Stimulated activated naive CD4-positive, alpha-beta T cell treated with Interleukin-2 at 50 U/mL for 16 hours (primary cell): ENCODE measurements at places on chromosomes 4 and X.

- no peak for DNase-seq
These were observed 187.7 kb downstream of the ENOX2 start for GRCh38 chrX:130715299-130715698.

DNA sequence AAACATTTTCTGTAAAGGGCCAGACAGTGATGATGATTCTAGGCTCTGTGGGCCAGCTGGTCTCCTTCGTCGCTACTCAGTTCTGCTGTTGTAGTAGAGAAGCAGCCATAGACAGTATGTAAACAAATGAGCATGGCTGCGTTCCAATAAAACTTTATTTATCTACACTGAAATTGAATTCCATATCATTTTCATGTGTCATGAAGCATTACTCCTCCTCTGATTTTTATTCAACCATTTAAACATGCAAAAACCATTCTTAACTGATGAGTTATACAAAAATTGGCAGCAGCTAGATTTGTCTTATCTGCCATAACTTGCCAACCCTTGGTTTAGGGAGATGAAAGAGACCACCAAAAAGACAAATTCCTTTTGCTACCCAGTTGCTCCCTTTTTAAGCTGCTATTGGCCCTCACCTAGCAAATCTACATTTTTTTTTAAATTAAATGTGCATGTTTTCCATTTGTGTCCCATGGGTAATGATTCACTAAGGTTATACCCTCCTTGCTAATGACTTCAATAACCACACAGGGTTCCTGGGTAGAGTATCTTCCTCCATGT is 309.9 kb downstream of the DHX15 start:
- no peak for DNase-seq

DNA sequence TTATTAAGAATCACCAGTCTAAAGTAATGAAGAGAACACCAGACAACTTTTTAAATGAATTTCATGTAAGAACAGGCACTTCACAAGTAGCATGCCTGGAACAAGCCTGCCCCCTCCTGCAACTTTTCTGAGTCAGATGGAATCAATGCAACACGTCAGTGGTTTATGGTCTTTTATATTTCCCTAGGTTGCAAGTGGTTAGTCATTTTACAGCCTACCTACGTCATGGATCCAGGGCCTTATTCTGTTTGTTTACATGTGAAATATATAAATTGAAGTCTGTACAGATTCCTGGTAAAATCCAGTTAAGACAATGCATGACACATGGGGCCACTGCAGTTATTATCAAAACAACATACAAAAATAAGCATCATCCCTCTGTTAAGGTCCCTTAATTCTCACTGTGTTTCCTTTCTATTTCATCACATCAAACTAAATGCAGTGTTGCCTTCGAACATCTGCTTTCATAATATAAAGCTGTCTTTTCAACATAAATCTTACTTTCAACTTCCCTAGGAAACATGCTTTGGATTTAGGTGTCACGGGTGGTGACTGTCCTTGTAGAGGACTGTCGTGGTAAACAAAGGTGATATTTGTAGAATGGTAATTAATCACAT is 309.3 kb downstream of the FRMPD4 start:
- DNase-seq = no peak

GRCh38 chrX:46758163-46758955 is 559 bp downstream of the SLC9A7 start:
- DNase-seq = peak; percentile 11

DNA sequence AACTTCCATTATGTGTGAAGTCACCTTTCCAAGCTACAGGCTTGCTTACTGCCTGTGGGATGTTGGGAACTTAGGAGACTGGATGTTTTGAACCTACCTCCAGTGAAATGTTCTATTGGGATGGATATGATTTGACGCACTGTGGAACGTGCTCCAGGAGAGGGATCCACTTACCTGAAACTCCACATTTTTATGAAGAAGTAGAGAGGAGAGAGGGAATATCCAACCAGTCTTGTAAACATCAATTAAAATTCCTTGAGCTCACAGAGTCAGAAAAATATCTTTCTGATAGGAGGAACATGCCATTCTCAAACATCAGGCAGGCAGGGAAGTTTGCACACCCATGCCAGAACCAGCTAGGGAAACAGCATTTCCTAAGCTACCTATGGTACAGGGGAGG is 91.1 kb upstream of the MAOA start:
- no peak for DNase-seq

DNA sequence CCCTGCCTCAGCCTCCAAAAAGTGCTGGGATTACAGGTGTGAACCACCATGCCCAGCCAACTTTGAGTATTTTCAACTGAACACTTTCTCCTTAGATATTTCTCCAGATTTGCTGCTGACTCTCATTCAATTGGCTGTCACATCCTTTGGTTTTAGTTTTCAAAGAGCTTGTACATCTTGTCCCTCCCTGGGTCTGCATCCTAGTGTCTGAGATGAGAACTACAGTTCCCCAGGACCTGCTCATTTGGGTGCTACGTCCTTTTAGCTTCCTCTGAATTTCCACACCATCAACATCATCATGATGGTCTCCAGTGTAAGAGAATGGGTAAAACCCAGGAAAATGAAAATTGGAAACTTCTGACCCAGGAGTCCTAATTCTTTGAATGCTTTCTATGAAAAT is 312.9 kb downstream of the NLGN4X start:
- no peak for DNase-seq

- DNase-seq = no peak
These were observed 193.7 kb upstream of the PSAPL1 start for GRCh38 chr4:7628432-7628831.

- DNase-seq = no peak
These were observed 836.6 kb upstream of the PRKX start for GRCh38 chrX:4550018-4550417.

DNA sequence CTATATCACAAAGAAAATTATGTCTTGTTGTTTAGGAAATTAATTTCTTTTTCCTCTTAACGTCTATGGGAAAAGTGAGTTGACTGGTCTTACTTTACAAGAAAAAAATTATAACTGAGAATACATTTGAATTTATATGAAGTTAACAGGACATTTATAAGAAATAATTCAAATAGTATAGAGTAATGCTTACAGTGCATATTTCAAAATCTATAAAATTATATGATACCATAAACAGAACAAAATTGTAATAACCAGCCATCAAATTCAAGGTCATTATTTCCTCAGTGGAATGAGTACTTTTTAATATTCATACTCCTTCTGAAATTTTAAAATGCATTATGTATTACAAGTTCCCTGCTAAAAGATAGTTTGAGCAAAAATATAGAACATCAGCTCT is 884.5 kb downstream of the TECRL start:
- DNase-seq = no peak

DNA sequence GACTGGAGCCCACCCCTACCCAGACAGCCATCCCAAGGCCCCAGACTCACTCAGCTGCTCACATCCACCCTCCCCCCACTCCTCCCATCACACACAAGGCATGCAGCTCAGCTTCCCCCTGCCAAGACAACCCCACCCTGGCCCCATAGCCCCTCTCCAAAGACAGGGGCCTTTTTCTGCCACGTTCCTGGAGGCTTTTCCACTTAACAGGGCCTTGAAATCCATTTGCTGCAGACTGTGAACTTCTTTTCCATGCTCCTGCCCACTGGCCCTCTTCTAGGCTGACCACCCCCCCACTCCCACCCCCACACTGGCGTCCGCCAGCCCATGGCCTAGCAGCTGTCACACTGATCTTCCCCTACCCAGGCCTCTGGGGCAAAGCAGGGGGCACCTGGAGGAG is 76.0 kb downstream of the PJA1 start:
- no peak for DNase-seq

DNA sequence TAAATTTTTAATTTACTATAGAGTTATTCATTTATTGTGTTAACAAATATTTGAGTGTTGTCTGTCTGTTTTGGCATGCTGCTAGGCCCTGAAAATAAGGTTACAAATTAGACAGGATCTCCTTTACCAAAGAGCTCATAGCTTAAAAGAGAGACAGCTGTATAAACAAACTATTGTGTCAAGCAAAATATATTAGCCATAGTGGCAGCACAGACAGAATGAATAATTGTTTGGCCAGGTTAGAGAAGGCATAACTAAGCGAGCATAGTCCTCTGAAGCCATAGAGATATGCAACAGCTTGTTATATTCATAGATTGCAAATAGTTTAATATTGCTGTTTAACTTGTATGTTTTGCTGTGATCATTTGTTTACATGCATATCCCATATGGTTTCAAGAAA is 66.7 kb upstream of the NDUFC1 start:
- DNase-seq = no peak

DNA sequence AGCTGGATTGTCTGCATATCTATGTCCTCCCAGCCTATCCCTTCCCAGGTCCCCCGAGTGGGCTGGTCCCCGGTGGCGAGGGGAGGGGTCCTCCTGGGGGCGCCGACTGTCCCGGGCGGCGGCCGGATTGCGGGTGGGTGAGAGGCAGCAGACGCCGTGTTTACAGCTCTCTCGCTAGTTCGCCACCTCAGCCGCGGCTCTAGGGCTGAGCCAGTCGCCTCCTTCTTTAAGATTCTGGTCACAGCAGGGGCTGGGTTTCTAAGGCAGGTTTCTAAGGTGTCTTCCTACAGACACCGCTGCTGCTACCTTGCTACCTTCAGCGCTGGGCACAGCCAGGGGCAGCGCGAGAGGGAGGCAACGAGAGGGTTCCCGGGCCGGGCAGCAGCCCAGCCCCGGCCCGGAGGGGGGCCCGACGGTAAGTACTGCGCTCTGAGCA is 57.2 kb downstream of the FRMPD3 start:
- no peak for DNase-seq

DNA sequence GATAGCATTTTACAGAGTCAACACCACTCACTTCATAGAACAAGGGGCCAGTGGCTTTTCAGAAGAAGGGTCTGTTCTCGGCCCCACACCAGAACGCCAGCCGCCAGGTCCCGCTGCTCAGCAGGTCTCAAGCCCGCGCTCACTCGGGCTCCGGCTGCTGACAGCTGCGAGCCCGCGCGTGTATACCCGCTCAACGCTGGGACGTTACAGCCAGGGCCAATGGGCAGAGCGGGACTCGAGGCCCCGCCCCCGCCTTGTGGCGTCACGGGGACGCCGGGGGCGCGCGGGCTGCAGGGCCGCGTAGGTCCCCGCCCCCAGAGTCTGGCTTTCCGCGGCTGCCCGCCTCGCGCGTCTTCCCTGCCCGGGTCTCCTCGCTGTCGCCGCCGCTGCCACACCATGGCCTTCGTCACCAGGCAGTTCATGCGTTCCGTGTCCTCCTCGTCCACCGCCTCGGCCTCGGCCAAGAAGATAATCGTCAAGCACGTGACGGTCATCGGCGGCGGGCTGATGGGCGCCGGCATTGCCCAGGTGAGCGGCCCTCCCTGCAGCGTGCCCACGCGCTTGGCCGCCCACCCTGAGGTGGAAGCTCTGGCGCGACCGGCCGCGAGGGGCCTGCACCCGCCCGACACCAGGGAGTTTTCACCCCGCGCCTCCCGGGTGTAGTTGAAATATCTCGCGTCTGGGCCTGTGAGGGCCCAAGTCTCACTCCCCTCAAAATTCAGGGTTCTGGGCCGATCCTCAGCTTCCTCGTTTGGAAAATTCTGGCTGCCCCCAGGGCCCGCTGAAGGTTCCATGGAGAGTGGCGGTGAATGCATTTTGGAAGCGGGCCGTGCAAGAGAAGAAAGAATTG is at the start of gene HADH:
Gene HADH (plus strand): TSS at position 353 of the 850 bp plus-strand sequence. CDS start 44 bp downstream, at position 397.
- peak; percentile 91 for DNase-seq

DNA sequence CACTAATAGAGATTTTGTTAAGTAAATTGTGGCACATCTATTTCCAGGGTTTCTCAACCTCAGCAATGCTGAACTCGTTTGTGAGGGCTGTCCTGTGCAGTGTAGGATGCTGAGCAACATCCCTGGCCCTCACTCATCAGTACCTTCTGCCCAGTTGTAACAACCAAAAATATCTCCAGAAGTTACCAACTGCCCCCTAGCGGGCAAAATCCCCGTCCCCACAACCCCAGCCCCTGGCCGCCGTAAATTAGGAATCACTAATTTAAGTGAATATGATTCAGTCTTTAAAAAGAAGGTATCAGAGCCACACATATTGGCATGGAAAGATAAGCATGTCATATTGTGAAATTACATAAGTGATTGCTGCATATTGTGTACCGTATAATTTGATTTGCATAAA is 123.4 kb downstream of the ASB9 start:
- peak; percentile 2 for DNase-seq

DNA sequence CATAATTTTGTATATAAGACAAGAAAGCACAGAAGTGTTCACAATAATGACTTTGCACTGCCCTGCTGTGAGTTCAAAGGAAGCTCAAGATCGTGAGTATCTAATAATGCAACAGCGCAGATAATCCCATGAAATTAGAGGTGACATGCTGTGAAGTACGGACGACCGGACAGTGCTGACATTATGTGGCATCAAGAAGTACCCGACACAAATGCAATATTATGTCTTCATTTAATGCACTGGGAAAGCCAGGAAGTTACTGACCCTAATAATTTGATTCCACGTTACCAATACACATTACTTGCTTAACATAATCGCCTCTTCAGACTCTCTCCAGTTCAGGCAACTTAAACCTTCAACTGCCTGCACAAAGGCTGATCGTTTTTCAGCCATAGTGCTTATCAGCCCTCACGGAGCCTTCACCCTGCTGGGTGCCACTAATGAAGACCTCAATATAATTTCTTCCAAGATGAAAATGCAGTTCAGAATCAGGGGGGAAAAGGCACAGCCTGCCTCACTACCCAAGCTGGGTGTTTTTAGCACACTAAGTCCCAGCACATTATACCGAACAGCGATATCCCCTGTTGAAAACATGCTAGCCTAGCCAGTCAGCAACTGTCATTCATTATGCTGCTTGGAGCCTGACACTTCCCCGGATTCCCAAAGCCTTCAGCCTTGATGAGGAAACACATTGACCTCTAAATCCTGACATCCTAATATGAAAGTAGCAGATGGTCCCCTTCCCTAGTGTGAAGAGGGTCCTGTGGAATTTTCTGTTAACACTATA is 56.1 kb downstream of the SLC7A11 start:
- DNase-seq = no peak

DNA sequence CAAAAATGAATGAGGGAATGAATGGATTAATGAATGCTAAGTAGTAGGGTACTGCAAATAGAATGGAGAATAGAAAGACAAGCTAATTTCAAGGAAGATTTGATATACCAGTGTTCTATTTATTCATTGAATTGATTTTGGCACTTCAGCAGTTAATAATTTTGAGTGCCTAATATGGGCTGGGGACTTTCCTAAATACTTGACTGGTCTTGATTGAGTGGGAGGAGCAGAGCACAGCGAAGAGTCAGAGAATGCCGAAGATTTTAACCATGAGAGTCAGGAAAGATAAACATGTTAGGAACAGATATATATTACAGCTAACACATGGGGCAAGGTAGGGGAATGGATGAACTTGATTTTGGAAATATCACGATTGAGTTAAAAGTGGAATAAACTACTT is 10.6 kb downstream of the IL15 start:
- no peak for DNase-seq

- DNase-seq = no peak
These were observed 43.1 kb upstream of the FGF2 start for GRCh38 chr4:122783301-122784215.

DNA sequence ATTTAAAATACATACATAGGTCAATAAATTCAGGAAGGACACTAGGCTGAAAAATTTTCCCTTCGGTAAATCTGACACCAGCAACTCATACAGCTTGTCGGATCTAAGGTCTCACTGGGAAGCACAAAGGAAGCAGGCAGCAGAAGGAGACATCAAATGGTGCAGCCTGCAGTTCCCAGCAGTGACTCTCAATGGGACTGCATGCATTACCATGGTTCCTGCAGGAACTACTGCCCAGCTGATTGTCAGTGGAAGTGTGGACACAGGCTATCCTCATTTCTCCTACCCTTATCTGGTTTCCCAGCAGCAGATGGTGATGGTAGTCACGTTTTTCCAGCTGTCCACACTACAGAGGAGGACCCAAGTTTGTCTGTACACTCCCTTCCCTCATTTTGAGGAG is 113.3 kb downstream of the PPP1R2C start:
- no peak for DNase-seq
